ENCODE measurements at places on chromosomes 1 and 21.

GRCh38 chr1:81717230-81717629 lies 83.5 kb upstream of the ADGRL2 start:
- DNase-seq = no peak

DNA sequence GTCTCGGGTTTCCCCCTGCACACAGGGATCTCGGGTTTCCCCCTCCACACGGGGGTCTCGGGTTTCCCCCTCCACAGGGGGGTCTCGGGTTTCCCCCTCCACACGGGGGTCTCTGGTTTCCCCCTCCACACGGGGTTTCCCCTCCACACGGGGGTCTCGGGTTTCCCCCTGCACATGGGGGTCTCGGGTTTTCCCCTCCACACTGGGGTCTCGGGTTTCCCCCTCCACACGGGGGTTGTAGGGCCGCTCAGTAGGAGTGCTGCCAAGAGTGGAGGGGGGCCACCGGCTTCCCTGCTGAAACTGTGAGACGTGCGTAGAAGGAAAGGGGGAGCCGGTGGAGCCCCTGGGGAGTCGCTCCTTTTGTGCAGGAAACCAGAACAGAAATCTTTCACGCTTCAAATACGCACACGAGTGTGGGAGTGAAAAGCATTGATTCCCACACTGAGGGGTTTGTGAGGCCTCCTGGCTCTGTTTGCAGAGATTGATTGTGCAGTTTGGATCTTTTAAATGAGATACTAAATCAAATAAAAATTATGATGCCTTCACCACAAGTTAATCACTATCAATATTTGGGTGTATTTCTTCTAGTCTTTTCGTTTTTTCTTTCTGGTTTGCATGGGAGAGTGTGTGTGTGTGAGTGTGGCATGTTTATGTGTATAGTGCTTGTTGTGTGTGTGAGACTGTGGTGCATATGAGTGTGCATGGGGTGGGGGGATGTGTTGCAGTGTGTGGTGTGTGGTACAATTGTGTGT lies 54.3 kb upstream of the TRAPPC10 start:
- no peak for DNase-seq

GRCh38 chr1:41673806-41674205 lies 189.3 kb upstream of the EDN2 start:
- DNase-seq = no peak

- DNase-seq = no peak
Measured at GRCh38 chr1:180309338-180309737, 79.3 kb downstream of the LHX4 start.

DNA sequence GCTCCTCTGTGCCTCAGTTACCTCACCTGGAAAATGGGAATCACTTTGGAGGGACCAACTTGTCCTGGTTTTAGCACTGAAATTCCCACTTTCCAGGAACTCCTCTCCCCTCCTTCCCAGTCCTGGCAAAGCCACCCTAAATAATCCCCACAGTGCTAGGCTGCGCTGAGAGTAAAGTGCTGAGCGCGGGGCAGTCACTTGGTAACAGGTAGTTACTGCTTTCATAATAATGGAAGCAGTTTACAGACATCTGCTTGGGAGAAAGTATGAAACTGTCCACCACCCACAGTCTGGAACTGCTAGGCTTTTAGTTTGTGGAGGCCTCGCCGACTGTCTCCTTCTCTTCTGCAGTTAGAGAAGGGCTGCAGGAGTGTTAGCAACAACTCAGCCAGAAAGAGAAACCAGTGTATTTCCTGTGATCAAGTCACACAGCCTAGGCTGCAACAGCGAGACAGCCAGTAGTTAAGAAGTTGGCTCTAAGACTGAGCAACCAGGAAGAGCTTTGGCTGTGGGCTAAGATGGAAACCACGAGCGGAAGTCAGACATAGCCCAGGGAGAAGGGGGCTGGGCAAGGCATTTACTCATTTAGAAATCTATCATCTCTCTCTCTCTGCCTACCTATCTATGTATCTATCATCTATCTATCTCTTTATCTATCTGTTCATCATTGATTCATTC lies 30.8 kb upstream of the ABCG1 start:
- peak; percentile 79 for DNase-seq

GRCh38 chr21:14303731-14304488 lies 79.0 kb downstream of the HSPA13 start:
- no peak for DNase-seq
